ENCODE measurements at places on chromosomes 6 and 20.

DNA sequence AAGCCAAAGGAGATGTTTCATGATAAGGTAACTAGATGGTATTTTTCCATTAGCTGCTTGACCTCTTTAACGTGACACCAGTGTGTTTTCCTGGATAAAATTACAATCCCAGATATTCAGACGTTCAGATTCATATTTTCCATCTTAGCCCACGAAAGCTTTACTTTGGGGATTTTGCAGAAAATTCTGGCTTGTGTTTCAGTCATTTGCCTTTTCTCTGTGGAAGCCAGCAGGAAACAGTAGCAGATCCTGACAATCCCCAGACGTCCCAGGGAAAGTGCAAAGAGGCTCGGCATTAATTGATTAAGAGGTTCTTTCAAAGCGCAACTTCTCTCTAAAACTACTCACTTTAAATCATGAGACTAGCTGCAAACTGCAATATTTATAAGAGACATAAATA lies 243.6 kb downstream of the UST start:
- DNase-seq = no peak

DNA sequence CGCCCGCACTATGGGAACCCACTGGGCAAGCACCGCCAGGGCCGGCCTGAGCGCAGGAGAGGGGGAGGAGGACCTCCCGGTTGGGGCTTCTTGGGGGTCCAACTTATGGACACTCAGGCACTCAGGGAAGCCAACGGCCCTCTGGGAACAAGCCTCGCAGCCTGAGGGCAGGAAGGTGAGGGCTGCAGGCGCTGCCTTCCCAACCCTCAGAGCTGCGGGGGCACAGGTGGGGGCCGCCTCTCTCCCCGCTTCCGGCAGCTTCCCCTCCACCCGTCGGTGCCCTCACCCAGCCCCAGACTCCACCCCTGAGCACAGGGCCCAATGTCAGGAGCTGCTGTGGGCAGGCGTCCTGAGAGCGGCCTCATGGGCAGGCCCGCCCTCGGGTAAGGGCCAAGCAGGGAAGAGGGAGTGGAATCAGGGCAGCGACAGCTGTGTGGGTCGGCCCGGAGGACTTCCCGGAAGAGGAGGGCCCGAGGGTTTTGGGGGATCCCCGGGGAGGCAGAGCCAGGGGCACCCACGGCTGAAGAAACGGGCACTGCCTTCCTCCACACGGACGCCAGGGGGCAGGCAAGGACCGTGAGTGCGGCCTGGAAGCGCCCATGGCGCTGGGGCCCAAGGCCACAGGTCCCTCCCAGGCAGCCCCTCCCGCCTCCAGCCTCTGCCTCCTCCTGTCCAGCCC lies 488 bp upstream of the PTK6 start:
- DNase-seq = peak; percentile 92

DNA sequence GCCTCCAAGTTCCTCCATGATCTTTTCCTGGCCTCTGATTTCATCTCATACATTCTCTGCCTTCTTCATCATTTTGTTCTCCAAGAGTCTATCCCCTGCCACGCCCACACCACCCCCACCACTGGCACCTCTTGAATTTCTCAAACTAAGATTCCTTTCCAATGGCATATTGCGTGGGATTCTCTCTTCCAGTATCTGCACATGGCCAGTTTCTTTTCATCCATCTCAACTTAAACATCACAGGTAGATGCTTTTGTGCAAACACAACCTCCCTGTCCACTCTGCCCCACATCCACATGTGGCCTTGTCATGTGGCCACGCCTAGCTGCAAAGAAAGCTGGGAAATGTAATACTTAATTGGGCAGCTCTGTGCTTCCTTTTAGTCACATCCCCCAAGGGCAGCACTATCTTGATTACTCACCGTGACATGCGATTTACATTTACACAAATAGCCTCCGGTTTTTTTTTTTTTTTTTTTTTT lies 33.4 kb upstream of the ZMYND8 start:
- peak; percentile 88 for DNase-seq

DNA sequence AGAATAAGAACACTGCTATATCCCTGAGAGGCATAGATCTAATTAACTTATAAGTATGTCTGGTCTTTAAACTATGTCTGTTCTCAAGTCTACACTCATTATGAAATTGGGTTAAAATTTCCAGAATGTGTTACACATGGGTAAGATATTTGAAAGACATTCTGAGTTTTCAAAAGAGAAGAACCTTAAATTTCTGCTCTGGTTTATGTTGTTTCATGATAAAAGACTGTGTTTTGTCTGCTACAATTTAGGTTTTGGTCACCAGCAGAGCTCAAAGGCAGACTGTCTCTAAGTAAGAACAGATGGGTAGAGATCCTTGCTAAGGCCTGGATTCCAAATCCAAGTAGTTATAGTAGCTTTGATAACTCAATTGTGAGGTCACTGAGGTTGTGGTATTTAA lies 6.0 kb downstream of the STMND1 start:
- no peak for DNase-seq

GRCh38 chr20:52783769-52784168 lies 188.4 kb upstream of the TSHZ2 start:
- no peak for DNase-seq

GRCh38 chr6:85068221-85068620 lies 303.8 kb upstream of the TBX18 start:
- no peak for DNase-seq

DNA sequence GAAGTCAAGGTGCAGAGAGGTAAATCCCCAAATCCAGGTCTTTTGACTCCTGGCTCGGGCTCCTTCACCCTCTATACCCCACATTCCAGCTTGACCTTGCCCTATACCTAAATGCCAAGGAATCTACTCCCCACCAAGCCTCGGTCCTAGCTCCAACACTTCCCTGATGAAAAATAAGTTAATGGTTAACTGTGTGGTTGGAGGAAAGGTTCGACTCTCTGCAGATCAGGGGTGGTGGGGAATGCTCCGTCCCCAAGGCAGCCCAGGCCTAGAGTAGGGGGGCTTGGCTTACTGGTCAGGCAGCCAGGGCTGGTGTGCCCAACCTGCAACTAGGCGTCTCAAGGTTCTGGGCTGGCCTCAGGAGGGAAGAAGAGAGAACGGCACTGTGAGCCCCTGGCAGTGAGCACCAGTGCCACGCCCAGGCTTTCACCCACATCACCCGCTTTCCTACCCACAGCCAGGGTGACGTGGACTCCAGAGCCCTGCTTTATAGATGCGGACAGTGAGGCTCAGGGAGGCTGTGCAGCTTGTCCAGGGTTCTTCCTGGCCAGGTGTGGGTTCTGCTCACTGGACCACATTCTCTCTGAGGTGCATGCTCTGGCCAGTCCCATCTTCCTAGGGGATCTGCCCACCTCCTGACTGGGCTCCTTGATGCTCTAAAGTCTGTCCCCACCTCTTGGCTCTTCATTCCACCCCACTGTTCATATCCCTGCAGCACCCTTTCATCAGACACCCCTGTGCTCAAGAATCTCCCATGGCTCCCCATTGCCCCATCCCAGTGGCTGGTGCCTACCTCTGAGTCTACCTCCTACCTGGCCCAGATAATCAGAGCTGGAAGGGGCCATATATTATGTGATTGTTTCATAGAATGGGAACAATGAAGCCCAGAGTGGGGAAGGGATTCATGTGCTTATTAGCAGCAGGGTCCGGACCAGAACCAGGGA lies 8.2 kb downstream of the SPDEF start:
- no peak for DNase-seq

DNA sequence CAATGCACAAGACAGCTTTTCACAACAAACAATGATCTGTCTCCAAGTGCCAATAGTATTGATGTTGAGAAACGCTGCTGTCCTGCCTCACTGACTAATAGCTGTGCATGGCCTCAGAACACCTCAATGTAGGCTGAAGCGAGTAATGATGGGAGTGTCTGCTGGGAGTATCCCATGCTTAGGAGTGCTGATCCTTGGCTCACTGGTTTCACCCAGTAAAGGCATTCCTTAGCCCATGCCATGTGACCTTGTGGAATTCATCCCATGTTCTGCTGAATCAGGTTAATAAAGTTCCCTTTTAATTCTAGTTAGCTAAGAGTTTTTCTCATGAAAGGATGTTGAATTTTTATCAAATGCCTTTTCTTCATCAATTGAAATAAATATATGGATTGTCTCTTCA lies 3.8 kb upstream of the WFDC12 start:
- no peak for DNase-seq

GRCh38 chr20:49699200-49699992 lies 14.3 kb downstream of the B4GALT5 start:
- no peak for DNase-seq
